Activated naive CD8-positive, alpha-beta T cell treated with anti-CD3 and anti-CD28 coated beads, Interleukin-2, amount 10 ng/mL, durations not matched to agents 7 days and 5 days (primary cell): ENCODE measurements at places on chromosomes 2 and 18. TPM values are rescaled to one million over a fixed set of nuclear protein-coding genes. Genes with fewer than 3 reads are reported as not detected.

Gene NR4A2
- total RNA-seq = 3.0 TPM

GRCh38 chr18:3150274-3150673, 69.5 kb downstream of the MYOM1 start:
- H3K27ac ChIP-seq = no peak overlapping the region
- no peak for DNase-seq
- no peaks in the 10 kb centered on the region for H3K36me3 ChIP-seq

DNA sequence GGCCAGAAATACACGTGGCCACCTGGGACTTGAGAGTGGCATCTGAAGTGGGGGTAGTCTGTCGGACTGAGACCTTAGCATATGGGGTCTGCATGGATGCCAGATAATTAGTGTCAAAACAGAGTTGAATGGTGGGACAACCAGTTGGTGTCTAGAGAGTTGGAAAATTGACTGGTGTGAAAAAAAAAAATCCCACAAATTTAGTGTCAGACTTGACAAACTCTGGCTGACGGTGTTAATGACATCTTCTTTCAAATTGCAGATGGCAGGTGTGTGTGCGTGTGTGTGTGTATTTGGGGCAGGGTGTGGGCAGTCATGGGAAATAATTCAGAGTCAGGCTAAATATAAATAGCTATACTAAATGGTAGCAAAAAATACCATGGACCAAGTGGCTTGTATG, 365.4 kb upstream of the RGPD4 start:
- H3K27ac ChIP-seq = no peak overlapping the region
- H3K36me3 ChIP-seq = no peaks in the 10 kb centered on the region
- no peak for DNase-seq
- H3K4me3 ChIP-seq = no peak overlapping the region

- DNase-seq = no peak
- H3K36me3 ChIP-seq = no peaks in the 10 kb centered on the region
- no peak overlapping the region for H3K27ac ChIP-seq
- no peaks in the 10 kb centered on the region for H3K4me1 ChIP-seq
- H3K27me3 ChIP-seq = peaks cover 42% of the 10 kb centered on the region
Observed at GRCh38 chr2:27255660-27256059, 7.2 kb downstream of the SLC30A3 start.

DNA sequence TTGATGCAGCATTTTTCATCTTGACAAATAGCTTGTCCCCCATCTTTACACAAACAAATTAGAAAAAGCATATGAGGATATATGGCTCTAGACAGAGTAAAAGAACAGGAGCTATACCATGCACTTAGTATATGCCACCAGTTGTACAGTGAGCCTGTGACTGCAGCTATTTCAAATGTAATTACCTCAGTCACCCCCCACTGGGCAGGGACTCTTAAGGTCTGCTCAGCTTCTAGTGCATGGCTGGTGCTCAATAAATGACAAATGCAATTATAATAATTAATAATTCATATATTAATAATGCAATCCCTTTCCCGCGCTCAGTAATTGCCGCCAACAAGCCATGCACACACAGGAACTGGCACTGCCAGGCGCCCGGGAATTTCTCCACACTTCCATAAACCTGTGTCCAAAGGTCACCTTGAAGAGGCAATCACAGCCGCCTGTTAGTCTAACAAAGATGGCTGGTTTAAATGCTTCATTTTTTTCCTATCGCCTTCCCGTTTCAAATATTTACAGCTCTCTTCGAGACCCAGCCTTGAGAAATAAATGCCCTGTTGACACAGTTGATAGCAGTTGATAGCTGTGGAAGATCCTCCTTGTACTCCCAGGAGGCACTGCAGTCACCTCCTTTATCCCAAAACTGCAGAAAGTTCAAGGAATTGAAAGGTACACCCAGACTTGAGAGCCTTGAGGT, 156.6 kb downstream of the INO80D start:
- no peak overlapping the region for H3K27ac ChIP-seq
- no peak for DNase-seq
- peaks cover 39% of the 10 kb centered on the region for H3K27me3 ChIP-seq
- H3K36me3 ChIP-seq = no peaks in the 10 kb centered on the region
- H3K4me3 ChIP-seq = no peak overlapping the region
- peaks cover 3% of the 10 kb centered on the region for H3K4me1 ChIP-seq

DNA sequence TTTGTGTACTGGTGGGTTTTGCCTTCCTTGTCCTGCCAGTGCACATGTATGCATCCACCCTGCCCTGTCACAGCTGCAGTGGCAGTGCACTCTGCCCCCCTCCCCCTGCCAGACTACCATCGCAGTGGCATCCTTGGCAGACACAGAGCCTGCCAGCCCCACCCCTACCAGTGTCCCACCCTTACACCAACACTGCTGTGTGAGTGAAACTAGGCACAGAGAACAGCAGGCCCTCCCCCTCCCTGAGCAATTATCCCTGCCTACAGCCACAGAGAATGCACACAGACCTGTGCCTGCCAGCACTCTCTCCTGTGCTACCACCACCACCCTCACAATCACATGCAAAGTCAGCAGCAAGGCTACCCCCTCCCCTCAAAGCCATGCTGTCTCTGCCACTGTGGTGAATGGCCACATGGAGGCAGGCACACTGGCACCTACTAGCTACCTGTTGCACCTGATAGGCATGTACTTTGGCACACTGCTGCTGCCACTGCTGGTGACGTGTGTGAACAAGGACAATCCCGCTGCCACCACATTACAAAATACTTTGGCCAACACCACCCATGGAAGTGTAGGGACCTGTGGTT, 239.8 kb downstream of the CALCRL start:
- H3K4me1 ChIP-seq = no peaks in the 10 kb centered on the region
- no peak overlapping the region for H3K4me3 ChIP-seq
- H3K27ac ChIP-seq = no peak overlapping the region
- H3K36me3 ChIP-seq = no peaks in the 10 kb centered on the region
- peaks cover 3% of the 10 kb centered on the region for H3K27me3 ChIP-seq
- no peak for DNase-seq

- no peak overlapping the region for H3K27ac ChIP-seq
- DNase-seq = no peak
- no peaks in the 10 kb centered on the region for H3K4me1 ChIP-seq
- H3K4me3 ChIP-seq = no peak overlapping the region
Observed at GRCh38 chr2:224724331-224724730, 8.2 kb upstream of the CCDC195 start.

GRCh38 chr2:3741867-3742602, 38.7 kb downstream of the DCDC2C start:
- peaks cover 22% of the 10 kb centered on the region for H3K27me3 ChIP-seq
- no peaks in the 10 kb centered on the region for H3K4me1 ChIP-seq
- H3K27ac ChIP-seq = no peak overlapping the region
- no peak overlapping the region for H3K4me3 ChIP-seq
- no peaks in the 10 kb centered on the region for H3K36me3 ChIP-seq

- H3K27ac ChIP-seq = no peak overlapping the region
- no peak for DNase-seq
- H3K4me3 ChIP-seq = no peak overlapping the region
- no peaks in the 10 kb centered on the region for H3K36me3 ChIP-seq
- H3K27me3 ChIP-seq = no peaks in the 10 kb centered on the region
- H3K4me1 ChIP-seq = no peaks in the 10 kb centered on the region
Observed at GRCh38 chr18:6120820-6121279, 225.5 kb upstream of the TMEM200C start.

- H3K4me1 ChIP-seq = peaks cover 7% of the 10 kb centered on the region
- no peak overlapping the region for H3K27ac ChIP-seq
- no peaks in the 10 kb centered on the region for H3K36me3 ChIP-seq
- H3K27me3 ChIP-seq = peaks cover 17% of the 10 kb centered on the region
Observed at GRCh38 chr2:200677721-200678532, 92.1 kb downstream of the AOX1 start.
